Stimulated activated CD8-positive, alpha-beta memory T cell treated with anti-CD3 and anti-CD28 coated beads, Interleukin-4, amount 100 ng/mL, for 1 hour (primary cell): ENCODE measurements at places on chromosomes 1 and 21.

DNA sequence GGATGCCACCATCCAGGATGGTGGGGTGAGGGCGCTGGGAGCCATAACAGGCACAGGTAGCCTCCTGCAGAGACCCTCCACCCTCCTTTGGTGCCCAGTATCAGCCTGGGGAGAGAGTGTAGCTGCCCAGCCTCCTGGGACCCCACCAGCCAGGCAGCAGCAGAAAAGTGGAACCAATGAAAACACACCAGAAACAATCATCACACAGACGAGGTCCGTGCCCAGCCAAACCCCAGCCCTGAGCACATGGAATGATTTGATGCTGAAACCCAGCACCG lies 285.1 kb downstream of the PTPRU start:
- DNase-seq: no peak

- DNase-seq: no peak
Measured at GRCh38 chr1:183734543-183735036, 70.3 kb upstream of the RGL1 start.

DNA sequence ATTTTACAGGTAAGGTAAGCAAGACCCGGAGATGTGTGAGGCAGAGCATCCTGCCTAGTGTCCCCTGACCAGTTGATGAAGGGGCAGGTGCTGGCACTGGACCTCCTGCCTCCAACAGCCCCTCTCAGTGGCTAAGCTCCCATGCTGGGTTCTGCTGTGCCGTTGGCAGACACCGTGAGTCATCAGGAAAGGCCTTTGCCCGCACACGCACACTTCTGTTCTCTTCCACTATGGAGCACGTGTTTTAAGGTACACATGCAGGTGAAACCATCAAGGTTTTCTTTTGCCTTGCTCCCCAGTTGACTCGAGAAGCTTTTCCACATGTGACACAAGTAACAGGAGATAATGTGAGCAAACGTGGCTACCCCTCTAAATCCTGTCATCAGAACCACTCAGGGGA lies 207.9 kb downstream of the RRAGC start:
- DNase-seq: no peak

DNA sequence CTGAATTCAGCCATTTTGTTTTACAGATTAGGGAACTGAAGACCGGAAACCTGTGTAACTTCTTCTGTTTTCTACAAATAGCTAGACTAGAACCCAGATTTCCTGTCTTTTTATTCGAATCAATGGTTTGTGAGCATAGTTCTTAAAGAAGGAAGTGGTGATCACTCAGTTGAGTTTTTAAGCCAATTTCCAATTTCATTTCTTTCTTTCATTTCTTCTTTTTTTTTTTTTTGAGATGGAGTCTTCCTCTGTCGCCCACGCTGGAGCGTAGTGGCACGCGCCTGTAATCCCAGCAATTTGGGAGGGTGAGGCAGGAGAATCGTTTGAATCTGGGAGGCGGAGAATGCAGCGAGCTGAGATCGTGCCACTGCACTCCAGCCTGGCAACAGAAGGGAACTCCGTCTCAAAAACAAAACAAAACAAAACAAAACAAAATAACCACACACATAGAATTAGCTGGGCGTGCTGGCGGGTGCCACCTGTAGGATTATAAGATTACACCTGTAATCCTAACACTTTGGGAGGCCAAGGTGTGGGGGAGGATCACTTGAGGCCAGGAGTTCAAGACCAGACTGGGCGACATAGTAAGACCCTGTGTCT lies 3.0 kb upstream of the MDM4 start:
- DNase-seq: no peak

GRCh38 chr1:239717097-239717917 lies 330.9 kb downstream of the CHRM3 start:
- no peak for DNase-seq

DNA sequence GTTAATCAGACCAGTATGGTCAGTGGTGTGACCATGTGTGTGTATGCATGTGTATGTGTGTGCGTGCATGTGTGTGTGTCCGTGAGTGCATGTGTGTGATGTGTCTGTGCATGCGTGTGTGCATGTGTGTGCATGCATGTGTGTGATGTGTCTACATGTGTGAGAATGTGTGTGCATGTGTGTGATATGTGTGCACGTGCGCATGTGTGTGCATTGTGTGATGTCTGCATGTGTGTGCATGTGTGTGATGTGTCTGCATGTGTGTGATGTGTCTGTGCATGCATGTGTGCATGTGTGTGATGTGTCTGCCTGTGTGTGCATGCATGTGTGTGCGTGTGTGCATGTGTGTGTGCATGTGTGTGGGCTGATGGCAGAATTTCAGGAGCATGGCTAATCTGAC lies 58.2 kb downstream of the SIK1 start:
- DNase-seq: no peak

- no peak for DNase-seq
Measured at GRCh38 chr1:162373541-162374260, 3.0 kb downstream of the SPATA46 start.

- no peak for DNase-seq
Measured at GRCh38 chr21:41374867-41375533, 13.2 kb downstream of the MX2 start.

- no peak for DNase-seq
Measured at GRCh38 chr1:232754930-232755329, 50.3 kb upstream of the MAP10 start.

DNA sequence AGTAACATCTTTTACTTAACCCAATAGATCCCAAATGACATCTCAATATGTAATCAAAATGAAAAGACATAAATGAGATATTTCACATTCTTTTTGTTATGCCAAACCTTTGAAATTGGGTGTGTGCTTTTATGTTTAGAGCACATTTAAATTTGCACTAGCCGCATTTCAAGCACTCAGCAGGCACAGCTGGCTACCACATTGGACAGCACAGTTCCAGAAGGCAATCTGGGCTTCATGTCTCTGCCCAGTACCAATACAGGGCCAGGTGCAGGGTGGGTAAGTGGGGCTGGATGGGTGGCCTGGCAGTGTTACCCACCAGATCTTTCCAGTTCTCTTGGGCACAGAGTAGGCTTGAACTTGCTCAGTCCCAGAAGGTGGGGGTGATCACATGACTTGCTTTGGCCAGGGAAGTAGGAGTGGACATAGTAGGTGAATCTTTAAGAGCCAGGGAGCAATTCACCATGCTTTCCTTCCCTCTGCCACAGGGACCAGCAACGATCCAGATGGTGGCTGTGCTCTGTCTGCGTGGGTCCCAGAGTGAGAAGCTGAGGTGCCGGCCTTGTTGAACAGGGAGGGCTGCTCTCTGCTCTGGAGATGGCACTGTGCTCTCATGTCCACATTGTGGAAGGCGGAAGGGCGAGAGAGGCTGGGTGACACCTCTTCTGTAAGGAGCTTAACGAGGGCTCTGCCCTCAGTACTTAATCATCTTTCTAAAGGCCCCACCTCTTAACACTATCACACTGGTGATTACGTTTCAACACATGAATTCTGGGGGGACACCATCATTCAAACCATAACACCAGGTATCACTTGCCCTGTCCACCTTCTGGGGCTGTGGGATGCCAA lies 261.4 kb downstream of the GRIK3 start:
- no peak for DNase-seq

DNA sequence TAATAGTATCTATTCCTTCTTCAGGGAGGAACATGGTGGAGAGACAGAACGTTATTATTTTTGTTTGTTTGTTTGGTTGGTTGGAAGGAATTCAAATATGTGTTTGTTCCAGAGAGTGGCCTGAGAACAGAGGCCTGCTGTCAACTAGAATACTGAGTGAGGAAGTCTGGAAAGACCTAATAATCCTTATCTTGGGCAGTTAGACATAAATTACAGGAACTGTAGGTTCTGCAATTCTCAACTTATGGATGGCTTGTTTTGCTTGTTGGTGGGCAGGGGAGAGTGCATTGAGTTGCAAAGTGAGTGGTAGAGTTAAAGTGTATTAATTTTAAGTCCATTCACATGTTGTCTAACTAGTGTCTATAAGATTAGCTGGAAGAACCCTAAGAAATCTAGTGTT lies 197.6 kb downstream of the BACH1 start:
- no peak for DNase-seq

- DNase-seq: no peak
Measured at GRCh38 chr1:208113011-208113410, 131.2 kb downstream of the PLXNA2 start.

GRCh38 chr1:155884031-155884960 lies 24.9 kb downstream of the SYT11 start:
- no peak for DNase-seq

DNA sequence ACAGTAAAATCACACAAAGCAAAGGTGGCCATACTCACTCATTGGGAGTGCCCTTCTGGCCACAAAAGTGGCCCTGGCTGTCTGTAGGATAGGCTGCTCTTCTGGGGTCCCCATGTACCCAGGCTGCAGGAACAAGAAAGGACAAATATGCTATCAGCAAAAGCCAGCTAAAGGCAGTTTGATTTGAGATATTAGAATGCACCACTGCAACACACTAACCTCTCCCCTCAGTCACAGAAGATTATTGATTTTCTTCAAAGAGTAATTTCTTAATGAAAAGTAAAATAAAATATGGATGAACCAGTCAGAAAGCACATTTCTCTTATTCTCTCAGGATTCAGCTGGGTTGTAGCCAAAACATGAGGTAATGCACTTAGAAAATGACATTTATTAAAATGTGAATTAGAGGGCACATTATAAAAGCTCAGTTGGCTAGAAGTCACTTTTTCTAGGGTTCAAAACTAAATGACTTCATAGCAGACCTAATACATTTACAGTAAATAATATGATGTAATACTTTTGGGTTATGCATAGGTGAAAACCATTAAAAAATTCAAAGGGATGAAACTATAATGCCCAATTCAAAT lies 140.8 kb downstream of the LHX8 start:
- no peak for DNase-seq

DNA sequence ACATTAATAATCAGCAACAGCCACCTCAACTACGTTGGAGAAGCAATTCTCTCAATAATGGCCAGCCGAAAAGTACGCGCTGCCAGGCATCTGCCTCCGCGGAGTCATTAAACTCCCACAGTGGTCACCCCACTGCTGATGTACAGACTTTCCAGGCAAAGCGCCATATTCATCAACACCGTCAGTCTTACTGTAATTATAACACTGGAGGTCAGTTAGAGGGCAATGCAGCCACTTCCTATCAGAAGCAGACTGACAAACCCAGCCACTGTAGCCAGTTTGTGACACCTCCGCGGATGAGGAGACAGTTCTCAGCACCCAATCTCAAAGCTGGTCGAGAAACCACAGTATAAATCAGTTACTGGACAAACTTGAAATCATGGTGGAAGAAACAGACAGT lies 93.9 kb downstream of the KIF1B start:
- DNase-seq: no peak

GRCh38 chr1:53765657-53766056 lies 26.7 kb upstream of the GLIS1 start:
- no peak for DNase-seq

DNA sequence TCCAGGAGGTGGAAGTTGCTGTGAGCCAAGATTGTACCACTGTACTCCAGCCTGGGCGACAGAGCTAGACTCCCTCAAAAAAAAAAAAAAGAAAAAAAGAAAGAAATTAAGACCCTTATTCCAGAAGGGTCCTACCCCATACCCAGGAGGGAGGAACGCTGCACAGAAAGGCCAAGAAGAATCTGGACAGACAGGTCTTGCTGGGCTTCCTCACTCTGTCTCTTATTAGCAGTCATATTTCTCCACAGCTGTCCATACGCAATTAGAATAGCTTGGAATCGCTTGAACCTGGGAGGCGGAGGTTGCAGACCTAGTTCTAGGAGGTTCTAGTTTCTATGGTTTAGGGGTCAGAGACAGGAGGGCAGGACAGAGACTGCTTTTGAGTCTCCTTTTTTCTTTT lies 3.2 kb upstream of the PAQR7 start:
- no peak for DNase-seq

GRCh38 chr21:43467785-43468184 lies 40.9 kb upstream of the SIK1 start:
- DNase-seq: no peak

DNA sequence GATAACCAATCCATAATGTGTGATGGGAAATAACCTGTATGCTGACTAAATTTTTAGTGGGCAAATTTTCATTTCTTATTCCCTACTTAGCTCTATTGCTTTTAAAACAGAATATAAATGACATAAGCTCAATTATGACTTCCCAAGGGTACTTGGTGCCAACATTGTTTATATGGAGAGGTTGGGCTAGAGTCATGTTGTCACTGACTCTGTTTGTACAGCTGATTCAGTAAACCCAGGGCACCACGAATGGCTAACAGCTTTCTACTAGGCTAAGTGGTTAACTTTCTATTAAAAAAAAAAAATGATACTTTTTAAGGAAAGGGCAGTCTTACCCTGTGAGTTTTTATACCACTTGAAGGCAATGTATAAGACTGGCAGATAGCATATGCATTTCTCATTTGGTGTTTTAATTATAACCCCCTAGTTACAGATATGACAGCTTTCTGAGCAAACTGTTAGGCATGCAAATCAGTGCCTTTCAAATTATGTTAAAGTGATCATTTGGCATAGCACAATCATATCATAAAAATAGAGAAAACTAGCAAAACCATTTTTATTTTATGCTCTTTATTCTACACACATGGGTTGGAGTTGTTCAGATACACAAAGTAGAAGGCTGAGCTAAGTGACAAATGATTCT lies 147.1 kb downstream of the DNM3 start:
- no peak for DNase-seq

GRCh38 chr1:22872981-22873664 lies 99.5 kb downstream of the LACTBL1 start:
- DNase-seq: no peak

- DNase-seq: no peak
Measured at GRCh38 chr1:53325326-53326087, 2.4 kb downstream of the LRP8 start.

DNA sequence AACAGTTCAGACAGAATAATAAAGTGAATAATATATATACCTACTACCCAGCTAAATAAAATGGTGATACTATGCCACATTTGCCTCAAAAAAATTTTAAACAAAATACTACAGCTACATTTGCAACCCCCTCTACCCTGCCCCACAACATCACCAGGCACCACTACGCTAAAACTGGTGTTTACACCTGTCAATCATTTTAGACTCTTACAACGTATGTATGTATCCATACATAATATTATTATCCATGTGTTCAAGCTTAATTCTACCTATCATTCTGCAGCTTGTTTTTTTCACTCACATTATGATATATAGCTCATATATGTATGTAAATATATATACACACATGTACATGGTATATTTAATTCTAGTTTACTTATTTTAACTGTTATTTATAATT lies 62.5 kb downstream of the NIBAN1 start:
- DNase-seq: no peak

- no peak for DNase-seq
Measured at GRCh38 chr21:39073717-39074116, 109.5 kb downstream of the PSMG1 start.

GRCh38 chr21:44433791-44434567 lies 21.3 kb upstream of the LRRC3 start:
- DNase-seq: no peak

- DNase-seq: no peak
Measured at GRCh38 chr1:59156051-59156450, 140.8 kb upstream of the FGGY start.

- no peak for DNase-seq
Measured at GRCh38 chr1:93993731-93994130, 84.5 kb upstream of the GCLM start.

DNA sequence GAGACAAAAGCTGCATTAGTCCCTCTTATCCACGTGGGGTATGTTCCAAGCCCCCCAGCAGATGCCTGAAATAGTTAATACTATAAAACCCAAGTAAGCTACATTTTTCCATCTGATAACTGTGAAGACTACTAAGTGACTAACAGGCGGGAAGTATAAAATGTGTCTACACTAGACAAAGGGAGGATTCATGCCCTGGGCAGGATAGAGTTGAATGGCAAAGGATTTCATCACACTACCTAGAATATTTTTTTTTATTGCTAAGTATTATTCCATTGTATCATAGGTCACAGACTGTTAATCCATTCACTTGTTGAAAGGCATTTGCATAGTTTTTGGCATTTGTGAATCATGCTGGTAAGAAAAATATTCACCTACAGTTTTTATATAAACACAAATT lies 26.4 kb upstream of the CFHR4 start:
- DNase-seq: no peak
